ENCODE measurements at places on chromosomes 4 and X.

DNA sequence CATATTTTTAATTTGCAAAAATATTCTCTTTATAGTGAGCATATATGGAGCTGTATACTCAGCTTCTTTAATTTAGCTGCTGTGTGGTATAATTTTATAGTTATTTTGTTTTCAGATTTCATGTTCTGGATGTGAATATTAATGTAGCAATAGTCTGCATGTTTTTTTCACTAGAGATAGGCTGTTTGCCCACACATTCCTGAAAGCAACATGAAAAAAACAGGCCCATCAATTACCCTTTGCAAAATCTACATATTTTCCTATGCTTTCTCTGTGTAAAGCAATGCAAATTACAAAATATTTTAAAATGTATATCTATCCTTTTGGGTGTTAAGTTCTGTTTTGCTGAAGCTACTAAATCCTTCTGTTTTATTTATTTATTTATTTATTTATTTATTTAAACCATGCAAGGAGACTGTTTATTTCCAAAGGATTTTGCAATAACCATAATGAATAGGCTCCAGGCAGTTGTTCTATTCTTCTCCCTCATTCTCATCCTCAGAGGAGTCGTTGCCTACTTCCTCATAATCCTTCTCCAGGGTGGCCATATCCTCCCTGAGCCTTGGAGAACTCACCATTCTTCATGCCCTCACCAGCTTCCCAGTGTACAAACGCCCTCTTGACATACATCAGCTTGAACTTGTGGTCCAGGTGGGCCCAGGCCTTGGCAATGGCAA lies 277.1 kb downstream of the ANKRD50 start:
- DNase-seq: no peak

DNA sequence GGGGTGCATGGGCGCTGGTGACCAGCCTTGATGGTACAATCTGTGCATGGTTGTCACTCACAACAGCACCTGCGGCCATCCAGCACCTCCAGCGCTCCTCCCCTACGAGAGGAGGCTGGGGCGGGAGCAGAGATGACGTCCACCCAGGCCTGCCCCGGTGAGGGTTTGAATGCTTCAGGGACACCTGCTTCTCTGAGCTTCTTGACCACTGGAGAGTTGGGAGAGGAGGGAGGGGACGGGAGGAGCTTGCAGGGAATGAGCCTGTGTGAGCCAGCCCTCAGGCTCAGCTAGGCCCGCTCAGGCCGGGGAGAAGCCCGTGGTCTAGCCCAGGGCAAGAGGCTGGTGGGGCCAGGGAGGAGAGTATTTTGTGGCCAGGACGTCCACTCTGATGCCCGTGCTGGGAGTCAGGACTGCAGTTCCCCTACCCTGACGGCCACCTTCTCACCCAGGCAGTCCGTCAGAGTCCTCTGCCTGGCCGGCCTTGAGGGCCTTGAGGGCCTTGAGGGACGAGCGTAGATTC lies 59.2 kb downstream of the CPZ start:
- no peak for DNase-seq

DNA sequence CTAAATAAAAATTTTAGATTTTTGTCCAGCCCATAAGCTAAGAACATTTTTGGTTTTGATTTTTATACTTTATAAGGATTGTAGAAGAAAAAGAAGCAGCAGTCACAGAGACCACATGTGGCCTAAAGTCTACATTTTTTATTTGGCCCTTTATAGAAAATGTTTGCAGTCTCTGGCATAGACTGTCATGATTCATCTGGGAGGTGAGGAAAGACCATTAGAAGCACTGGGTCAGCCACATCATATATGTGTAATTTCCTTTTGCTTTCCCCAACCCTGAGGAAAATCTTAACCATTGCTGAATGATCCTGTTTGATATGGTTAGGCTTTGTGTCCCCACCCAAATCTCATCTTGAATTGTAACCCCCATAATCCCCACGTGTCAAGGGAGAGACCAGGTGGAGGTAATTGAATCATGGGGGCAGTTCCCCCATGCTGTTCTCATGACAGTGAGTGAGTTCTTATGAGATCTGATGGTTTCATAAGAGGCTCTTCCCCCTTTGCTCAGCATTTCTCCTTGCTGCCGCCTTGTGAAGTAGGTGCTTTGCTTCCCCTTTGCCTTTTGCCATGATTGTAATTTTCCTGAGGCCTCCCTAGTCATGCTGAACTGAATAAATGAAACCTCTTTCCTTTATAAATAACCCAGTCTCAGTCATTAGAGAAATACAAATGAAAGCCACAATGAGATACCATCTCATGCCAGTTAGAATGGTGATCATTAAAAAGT lies 12.1 kb upstream of the COPS4 start:
- DNase-seq: no peak

DNA sequence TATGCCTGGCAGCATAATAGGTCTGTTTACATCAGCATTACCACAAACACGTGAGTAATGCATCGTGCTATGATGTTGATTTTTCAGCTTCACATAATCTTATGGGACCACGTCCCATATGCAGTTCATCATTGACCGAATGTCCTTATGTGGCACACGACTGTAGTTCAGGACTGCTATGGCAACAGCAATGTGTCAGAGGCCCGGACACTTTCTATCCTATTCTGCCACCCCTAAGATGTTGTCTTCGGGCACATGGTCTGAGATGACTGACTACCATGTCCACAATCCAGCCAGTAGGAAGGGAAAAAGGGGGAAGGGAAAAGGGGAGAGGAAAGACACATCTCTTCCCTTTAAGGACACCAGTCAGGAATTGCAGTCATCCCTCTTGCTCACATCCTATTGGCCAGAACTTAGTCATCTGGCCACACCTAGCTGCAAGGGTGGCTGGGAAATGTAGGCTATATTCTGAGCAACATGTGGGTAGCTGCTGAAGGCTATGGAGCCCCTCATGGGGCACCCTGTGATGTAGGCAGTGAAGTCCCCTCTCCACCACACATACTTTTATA lies 196.0 kb upstream of the RBPJ start:
- DNase-seq: no peak

DNA sequence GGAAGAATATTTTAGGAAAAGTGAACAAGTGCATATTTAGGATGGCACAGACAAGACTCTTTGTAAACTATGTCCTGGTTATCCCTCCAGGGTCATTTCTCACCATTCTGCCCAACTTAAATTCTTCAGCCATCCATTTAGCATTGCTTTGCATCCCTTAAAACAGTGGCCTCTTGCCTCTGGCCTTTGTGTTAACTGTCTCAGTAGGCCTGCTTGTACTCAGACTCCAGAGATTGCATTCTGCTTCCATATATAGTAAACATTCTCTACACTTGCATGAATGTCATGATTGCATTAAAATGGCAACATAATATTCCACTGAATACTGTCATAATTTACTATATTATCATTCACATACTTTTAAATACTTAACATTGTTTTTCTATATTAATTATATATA lies 43.2 kb downstream of the NR3C2 start:
- no peak for DNase-seq

DNA sequence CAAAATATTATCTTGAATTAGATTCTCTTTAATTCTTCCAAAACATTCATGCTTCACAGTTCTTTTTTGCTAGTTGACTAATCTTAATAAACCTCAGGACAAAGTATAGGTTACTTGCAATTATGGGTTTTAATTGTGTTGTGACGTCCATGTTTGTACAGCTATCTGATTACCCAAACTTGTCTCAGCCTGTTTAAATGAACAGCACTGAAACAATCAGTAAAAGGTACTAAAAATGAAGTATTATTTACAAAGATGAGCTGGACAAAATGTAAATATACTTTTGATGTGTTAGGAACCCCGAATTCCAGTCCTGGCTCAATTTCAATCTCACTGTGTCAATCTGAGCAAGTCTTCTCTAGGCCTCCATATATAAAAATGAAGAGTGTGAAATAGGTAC lies 57.4 kb upstream of the SLC6A14 start:
- DNase-seq: no peak

- DNase-seq: peak; percentile 54
Measured at GRCh38 chr4:141486375-141486997, 149.9 kb upstream of the IL15 start.

DNA sequence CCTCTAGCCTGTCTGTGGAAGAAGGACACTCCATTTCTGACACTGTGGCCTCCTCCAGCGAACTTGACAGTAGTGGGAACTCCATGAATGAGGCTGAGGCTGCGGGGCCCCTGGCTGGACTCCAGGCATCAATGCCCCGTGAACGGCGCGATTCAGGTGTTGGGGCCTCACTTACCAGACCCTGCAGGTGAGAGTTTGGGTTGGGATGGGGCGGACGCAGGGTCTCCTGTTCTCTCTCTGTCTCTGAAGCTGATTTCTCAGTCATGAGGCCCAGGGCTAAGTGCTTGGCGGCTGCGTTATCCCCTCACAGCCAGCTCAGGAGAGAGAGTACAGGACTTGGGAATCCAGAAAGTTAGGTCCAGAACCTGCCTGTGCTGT lies 71.0 kb downstream of the STARD8 start:
- no peak for DNase-seq

- no peak for DNase-seq
Measured at GRCh38 chr4:26884486-26884988, 23.9 kb downstream of the STIM2 start.

DNA sequence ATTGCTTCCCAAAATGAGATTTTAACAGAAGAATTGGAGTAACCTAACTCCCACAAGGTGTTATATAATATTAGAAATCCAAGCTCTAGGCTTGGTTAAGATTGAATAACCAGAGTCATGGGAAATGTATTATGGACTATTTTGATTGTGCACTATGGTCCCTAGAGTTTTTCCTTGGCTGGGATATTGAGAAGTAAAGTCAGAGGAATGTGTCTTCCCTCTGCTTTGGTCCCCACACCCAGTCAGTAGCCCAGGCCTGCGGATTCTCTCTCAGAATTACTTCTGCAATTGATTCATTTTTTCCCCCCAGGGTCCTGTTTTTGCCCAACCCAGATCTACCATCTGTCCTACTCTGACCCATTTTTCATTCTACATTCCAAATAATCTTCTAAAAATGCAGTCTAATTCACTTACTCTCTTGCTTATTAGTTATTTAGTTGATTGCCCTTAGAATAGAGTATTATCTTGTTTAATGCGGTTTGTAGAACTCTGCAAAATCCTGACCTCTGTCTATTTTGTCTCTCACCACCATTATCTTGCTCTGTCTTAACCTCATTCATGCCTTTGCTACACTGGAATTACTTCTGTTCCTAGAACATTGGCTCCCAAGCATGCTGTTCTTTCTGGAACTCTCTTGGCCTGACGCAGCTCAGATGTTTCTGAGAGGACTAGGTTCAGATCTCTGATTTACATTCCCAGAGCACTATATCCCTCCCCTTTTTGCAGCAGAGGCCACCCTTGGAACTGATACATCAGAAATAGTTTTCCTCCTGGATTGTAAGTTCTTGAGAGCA lies 23.6 kb downstream of the GUCY1A1 start:
- no peak for DNase-seq

DNA sequence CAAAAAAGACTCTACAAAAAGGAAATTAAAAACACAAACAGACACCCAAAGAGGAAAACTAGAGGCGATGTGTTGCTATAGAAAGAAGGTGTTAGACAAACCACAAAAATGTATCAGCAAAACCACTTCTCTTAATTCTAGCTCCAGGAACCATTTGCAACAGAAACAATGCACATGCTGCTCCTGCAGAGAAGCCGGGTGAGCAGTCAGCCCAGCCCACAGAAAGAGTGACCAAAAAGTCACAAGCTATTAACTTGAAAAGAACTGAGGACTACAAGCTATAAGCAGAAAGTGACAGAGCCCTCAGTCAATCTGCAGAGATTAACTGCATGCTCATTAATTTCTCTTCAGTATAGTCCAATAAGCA lies 96.2 kb upstream of the KLHL13 start:
- DNase-seq: no peak

GRCh38 chrX:12378253-12378652 lies 240.0 kb downstream of the FRMPD4 start:
- DNase-seq: no peak
